ENCODE measurements at places on chromosomes 12 and 14. TPM values are rescaled to one million over a fixed set of nuclear protein-coding genes. Genes with fewer than 3 reads are reported as not detected.

Gene EIF2S3B
- total RNA-seq = 0.76 TPM

Gene CMA1
- not detected for total RNA-seq

Gene KLRC2
- total RNA-seq = not detected

Gene PLEK2
- 39.7 TPM for total RNA-seq

Gene TRIM9
- total RNA-seq = 5.0 TPM

Gene ACOT6
- total RNA-seq = 1.5 TPM

Gene AICDA
- total RNA-seq = not detected

Gene TRHDE
- total RNA-seq = 1.1 TPM

Gene TMPRSS12
- not detected for total RNA-seq

Gene TBC1D30
- total RNA-seq = 3.9 TPM
